RWPE2 (cell line): ENCODE measurements at places on chromosomes 11 and 22.

DNA sequence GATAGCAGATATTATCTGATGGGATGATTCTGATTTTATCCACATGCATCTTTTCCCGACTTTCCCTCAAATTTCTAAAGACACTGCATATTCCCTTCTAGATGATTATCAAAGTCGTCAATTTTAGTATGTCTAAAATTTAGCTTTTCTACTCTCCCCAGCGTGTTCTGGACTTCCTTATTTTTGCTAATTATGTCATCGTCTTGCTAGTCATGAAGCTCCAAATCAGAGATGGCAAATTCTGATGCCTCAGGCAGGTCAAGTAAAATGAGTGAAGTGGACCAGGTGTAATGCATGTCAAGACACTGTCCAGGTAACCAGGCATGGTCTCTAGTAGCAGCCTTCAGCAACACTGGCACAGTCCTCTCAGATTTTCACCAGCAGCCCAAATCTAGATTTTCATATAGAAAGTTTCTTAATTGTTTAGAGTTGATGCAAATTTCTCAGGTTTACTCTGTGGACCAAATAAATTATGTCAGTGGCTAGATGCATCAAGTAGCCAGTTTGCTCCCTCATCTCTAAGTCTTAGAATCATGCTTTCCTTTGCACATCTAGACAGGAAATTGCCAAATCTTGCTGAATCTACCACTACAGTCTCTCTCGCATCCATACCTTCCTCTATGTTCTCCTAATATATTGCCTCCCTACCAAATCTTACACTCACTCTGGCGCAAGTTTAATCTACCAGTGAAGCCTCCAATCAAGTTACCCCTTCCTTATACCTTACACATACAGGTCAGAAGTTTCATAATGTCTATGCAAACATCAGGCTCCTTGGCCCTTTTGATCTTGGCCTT, 10.6 kb downstream of the HSD17B12 start:
- no peak for DNase-seq

DNA sequence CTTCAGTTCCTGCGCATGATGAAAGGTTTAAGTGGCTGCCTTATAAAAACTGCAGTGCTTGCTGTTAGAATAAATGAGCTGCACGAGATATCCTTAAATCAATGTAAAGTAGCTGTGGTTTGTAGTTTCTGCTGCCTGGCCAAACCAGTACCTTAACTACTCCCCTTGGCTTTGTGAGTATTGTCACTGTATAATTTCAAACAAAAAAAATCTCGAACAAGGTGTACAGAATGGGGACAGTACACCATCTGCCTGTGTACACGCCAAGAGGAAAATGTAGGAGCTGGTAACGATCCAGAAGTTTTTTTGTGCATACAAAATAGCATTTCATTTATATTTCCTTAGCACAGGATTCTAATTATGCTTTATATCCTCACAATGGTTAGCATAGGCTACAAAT, 20.6 kb upstream of the NDUFC2 start:
- DNase-seq, result no peak

- no peak for DNase-seq
Measured at GRCh38 chr11:69492201-69492991, 10.9 kb downstream of the LINC01488 start.

DNA sequence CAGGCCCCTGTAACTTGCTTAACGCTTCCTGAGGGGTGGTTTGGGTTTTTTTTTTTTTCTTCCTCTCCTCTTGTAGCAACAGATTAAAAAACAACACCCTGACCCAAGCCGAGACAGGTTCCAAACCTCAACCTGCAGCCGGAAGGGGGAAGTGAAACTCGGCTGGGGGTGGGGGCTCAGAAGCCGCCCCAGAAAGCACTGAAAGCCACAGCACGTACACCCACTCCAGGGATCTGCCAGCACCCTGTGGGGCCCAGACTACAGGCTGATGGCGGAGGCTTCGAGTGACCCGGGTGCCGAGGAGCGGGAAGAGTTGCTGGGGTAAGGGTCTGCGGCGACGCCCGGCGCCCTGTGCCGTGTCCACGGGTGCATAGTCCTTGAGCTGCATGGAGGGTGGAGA, at the start of gene LSP1:
LSP1 (plus strand) TSS at position 208 of the 400 bp plus-strand sequence; CDS start at position 269, 61 bp downstream.
- DNase-seq, result no peak

DNA sequence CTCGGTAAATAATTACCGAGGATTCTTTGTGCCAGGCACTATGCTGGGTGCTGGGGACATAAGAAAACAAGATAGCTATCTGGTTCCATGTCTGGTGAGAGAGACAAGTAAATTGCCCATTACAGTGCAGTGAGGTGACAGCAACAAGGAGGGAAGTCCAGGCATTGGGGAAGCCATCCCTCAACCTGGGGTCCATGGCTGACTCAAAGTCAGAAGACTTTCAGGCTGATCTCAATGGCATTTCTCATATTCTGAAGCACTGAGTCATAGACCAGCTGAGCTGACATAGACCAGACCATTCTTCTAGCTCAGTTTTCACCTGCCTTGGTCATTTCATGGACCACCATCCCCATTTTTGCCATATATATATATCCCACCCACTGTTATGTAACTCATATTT, 158.8 kb downstream of the TTC17 start:
- DNase-seq, result no peak

DNA sequence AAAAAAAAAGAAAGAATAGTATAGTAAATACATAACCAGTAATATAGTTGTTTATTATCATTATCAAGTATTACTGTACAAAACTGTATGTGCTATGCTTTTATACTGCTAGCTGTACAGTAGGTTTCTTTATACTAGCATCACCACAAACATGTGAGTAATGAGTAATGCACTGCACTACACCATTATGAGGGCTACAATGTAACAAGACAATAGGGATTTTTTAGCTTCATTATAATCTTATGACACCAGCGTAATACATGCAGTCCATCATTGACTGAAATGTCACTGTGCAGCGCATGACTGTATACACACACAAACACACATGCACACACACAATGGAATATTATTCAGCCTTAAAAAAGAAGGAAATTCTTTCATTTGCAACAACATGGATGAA, 111.5 kb upstream of the ZBED5 start:
- DNase-seq, result no peak

DNA sequence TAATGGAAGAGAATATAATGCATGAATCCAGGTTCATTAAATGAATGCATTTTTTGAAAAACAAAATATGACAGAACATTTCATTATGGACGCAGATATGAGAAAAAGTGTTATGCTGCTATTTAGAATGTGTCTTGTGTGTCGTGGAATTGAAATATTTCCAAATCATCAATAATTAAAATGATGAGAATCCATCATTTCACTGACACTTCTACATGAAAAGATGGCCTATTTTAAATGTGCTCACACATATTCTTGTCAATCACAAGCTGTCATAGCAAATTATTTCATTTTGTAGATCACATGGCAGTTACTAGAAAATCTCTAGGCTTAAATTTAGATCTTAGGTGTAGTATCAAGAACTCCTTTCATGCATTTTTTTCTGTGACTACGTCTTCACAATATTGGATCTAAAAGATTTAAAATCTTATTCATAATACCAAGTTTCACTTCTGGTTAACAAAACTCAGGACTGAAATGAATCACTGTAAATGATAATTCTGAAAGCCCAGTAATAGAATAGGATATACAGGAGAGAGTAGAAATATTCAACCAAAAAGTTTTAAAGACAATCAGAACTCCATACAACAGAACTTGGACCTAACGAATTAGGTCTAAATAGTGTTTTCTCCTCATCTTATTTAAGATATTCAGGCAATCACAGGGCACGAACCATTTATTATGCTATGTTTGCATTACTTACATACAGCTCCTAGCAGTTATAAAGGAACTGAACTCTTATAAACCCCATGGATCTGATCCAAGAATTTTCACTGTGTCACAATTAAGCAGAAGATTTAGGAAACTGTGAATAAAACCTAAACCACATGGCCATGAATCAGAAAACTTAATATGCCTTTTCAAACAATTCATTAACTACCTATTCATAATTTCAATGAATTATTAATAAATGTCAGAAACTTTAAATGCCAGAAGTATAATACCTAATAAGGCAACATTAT, 67.7 kb downstream of the DCDC1 start:
- no peak for DNase-seq

- no peak for DNase-seq
Measured at GRCh38 chr11:119928047-119928446, 199.0 kb upstream of the NECTIN1 start.
